ENCODE measurements at places on chromosomes 4 and X.

- DNase-seq = no peak
Observed at GRCh38 chr4:134326866-134327265, 125.3 kb upstream of the PABPC4L start.

DNA sequence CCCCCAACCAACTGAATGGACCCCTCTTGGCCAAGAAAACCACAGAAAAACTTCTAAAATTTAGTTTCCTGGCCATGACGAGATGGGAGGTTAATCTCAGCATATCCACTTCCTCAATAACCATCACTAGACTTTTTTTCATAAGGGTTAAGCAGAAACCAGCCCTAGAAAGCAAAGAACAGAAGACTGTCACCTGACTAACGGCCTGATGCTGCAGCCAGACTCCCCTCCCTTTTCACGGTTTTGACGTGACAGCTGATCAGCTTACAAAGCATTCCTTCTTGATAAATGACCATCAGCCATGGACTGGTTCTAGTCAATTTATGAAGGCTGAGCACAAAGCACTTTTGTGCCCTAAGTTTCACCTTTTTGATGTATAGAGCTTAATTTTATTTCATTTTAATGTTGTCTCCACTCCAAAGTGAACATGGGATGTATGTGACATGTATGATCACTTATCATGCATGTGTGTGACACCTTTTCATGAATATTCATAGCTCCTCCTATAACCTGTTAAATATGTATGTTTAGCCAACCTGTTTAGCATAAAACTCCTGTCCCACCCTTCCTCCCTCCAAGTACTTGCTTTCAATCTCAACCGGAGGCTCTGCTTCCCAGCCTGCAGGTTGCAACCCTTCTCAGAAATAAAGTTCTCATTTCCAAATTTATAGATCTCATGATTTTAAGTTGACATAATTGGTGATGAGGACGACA lies 56.3 kb downstream of the SERTM2 start:
- DNase-seq = no peak

DNA sequence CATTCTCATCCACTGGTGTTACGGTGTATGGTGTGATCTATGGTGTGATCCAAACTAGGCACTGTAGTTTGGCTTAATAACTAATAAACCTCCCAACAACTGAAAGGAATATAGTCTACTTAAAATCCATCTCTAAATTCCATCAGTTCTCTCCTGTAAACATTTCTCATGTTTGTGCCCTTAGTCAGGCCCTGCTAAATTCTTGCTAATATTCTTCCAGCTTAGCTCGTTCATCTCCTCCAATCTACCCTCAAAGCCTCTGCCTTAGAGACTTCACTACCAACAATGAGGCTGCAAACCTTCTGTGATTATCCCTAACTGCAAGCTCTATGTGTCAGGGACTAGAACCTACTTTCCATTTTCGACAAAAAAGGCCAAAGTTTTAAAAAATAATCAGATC lies 28.1 kb downstream of the ZAR1 start:
- DNase-seq = no peak

GRCh38 chr4:19577097-19577496 lies 674.6 kb upstream of the SLIT2 start:
- DNase-seq = no peak

DNA sequence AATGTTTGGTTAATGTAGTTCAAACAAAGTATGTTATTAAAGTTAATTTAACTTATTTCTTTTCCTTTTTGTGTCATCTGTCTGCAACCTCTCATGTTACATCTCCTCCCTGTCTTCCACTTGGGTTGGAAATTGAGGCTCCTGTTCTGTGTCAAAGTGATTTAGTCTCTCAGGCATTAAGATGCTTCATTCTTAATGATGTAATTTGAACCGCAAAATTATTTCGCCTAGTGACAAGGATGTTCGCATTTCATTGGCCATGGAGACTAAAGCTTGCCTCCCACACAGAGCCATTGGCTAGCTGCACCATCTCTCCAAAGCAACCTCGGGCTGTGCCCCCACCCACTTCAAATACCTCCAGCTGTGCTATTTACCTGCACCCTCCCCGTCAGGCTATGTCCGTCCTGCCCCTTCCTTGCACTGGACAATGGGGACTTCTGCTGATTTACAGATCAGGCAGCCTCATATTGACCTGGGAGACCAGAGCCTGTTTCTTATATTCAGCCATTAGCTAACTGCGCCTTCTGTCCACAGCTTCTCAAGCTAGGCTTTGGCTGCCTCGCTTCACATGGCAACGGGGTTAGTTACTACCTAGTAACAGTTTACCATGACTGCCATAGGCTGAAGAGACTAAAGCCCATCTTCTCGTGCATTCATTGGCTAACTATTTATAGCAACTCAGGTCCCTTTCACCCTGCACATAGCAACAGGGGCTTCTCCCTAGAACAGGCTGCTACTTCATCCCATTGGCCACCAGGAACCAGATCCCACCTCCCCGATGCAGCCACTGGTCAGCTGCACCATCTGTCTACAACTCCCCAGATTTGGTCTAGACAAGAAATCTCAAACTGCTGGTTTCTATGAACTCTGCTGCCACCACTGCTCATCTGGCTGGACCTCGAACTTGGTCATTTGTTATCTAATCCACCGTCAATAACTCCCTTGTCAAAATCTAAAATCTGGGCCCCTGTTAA lies 8.6 kb upstream of the ZNF157 start:
- DNase-seq = peak; percentile 2

GRCh38 chrX:39638526-39638925 lies 459.2 kb downstream of the BCOR start:
- DNase-seq = no peak

- no peak for DNase-seq
Observed at GRCh38 chrX:20529711-20530110, 263.0 kb upstream of the RPS6KA3 start.

- DNase-seq = no peak
Observed at GRCh38 chr4:185592845-185593488, 57.7 kb upstream of the PDLIM3 start.

GRCh38 chr4:110849461-110849860 lies 226.6 kb upstream of the PITX2 start:
- no peak for DNase-seq

DNA sequence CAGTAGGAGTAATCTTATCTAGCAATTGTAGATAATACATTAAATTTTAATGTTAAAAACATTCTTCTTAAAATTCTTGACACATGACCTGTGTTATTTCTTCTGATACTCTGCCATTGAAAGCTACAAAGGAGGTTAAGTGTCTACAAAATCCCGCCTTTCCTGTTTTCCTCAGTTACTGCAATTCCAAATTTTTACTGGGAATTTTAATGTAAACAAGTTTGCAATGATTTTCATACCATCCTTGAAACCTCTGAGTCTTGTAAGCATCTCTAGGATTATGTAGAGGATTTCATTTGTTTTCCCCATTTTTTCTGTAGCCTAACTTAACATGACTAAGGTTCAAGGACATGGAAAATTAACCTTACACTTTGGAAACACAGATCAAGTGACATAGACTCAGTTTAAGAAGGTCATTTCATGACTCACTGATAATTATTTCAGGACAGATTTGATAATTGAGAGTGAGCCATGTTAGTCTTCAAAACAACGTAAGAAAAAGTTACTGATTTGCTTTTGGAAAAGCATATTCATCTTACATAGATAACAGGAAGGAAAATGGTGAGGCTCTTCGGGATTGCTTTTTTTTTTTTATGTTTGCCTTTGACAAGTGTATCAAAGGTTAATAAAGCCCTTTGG lies 39.6 kb upstream of the PDLIM5 start:
- DNase-seq = no peak

DNA sequence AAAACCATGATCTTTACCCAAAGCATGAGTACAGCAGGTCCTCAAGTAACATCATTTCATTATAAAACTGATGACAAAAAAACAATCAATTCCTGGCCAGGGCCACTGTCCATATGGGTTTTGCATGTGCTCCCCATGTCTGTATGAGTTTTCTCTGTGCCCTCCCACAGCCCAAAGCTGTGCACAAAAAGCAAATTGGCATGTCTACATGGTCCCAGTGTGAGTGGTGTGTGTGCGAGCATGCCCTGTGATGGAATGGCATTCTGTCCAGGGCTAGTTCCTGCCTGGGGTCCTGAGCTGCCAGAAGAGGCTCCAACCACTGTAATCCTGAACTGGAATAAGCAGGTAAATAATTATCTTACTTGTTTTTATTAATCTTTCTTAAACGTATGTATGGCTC lies 28.4 kb downstream of the SMARCA1 start:
- DNase-seq = no peak

DNA sequence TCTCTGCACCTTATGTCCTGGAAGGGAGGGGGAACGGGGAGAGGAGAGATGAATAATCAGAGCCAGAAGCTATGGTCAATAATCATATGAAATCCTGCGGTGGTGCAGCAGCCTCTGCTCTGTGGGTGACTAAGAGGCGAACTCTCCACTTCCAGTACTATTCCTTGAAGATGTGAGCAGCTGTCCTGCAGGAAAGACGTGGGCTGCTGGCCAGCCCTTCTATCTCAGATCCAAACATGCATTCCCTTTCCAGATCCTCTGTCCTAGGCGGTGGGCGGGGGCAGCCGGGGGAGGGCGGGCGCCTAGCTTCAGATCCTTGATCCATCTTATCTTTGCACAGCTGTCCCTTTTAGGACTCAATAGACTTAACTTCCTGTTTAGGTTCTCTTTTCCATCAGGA lies 34.5 kb downstream of the SPINK2 start:
- no peak for DNase-seq

DNA sequence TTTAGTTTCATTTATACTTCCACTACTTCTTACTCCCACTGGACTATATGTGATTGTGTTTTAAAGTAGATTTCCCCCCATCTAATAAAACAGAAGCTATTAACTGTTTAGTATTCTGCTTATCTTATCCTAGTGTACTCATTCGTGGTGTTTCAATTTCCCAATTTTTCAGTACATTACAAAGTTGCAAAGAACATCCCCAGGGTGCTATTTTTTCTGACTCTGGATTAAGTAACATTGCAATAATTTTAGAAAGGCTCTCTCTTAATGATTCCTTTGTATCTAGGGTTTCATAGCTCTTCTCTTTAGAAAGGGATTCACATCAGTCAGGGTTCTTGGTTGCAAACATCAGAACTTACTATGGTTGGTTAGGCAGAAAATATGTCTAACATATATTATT lies 317.9 kb upstream of the DIPK2B start:
- no peak for DNase-seq

GRCh38 chrX:46444011-46444410 lies 101.2 kb downstream of the ZNF674 start:
- no peak for DNase-seq

- DNase-seq = no peak
Observed at GRCh38 chr4:125140966-125141495, 173.7 kb upstream of the FAT4 start.

DNA sequence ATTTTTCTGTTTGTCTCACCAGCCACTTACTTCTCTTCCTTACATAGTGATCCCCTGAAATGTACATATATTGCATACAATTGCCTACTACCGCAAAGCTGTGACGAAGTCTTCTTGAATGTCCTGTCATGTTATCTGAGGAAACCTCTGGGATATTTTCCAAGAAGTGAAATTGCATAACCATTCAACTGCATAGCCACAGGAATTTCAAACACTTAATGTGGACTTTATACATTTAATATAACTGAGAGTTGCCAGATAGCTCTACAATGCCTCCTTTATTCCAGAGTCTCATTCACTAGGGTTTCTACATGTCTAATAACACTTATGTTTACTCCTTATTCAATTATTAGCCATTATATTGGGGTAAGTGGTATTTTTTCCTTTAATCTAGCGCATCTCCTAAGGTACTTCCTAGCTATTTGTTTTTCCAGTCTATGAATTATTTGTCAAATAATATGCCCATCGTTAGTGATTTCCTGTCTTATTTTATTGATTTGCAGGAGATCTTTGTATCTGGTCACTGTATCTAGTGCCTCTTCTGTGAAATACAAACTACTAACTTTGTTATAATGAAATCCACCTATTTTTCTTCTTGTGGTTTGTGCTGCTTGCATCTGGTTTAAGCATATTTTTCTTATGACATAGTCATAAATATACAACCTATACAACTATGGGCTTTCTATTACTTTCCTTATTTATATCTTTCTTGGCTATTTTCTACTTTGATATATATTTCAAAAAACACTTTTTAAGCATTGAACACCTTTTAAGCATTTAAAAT lies 69.2 kb upstream of the GRID2 start:
- no peak for DNase-seq

- no peak for DNase-seq
Observed at GRCh38 chr4:151325111-151325948, at the start of gene SH3D19. Gene SH3D19, minus strand, starts transcription at chr4:151325605. Its CDS starts 253 bp downstream, at chr4:151325352.

- DNase-seq = no peak
Observed at GRCh38 chrX:109889289-109890006, 113.5 kb upstream of the TMEM164 start.

GRCh38 chr4:38109370-38109769 lies 149.2 kb downstream of the PTTG2 start:
- no peak for DNase-seq

DNA sequence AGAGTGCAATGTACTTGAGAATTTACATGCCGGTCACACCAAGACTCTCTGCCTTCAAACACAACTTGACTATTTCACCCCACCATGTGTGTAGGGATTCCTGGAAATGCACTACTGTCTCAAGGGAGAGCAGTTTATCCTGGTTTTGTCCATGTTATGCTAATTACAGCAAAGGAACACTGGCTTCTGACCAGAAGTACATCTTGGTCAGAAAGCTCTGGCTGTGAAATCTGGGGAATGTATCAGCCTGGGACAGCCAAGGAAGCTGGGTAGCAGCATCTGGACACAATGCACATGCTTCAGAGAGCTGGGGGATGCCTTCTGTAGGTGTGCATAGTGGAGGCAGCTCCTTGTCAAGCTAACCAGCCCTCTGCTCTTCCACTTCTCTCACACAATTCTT lies 1432.6 kb upstream of the TENM3 start:
- no peak for DNase-seq

GRCh38 chr4:147480891-147481576 lies at the start of gene EDNRA:
Gene EDNRA, plus strand, starts transcription at chr4:147481097. Its CDS starts 4,585 bp downstream, at chr4:147485682.
- DNase-seq = no peak

- no peak for DNase-seq
Observed at GRCh38 chr4:7214359-7214758, 22.0 kb downstream of the SORCS2 start.

DNA sequence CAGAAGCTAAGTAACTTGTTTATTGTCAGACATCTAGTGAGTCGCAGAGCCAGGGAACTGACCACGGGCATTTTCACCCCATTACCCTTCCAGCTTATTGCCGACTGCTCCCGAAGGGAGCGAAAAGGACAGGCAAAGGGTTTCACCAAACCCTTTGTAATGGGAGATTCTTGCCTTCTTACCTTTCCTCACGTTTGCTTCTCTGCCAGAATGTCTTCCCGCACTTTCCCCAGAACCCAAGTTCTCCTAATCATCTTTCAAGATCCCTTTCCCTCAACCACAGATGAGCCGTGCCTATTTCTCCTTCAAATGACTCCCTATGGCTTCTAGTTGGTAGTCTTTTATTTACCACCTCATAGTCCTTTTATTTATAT lies 520 bp upstream of the SRP72 start:
- no peak for DNase-seq
